RWPE2 (cell line): ENCODE measurements at places on chromosomes 6 and 20.

- no peak for DNase-seq
Measured at GRCh38 chr6:147909640-147910039, 401.1 kb downstream of the SAMD5 start.

DNA sequence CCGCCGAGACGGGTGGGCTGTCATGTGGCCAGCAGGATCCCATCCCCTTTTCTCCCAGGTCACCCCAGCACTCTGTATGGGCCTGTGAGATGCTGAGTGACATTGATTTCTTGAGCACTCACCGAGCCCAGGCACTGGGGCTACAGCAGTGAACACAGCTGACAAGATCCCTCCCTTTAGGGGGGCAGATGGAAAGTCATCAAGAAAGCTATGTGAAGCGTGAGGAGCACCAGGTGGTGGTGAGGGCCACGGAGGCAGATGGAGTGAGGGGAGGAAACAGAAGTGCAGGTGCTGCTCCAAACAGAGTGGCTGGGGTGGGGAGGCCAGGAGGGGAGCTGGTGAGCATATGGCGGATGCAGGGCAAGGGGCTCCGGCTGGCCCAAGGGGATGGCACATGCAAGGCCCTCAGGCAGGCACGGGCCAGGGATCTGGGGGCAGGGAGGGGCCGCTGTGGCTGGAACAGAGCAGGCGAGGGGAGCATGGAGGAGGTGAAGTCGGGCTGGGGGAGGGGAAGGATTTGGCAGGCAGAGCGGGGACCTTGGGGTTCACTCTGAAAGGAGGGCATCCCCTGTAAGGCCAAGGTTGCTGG, 184.0 kb downstream of the BMP7 start:
- no peak for DNase-seq

DNA sequence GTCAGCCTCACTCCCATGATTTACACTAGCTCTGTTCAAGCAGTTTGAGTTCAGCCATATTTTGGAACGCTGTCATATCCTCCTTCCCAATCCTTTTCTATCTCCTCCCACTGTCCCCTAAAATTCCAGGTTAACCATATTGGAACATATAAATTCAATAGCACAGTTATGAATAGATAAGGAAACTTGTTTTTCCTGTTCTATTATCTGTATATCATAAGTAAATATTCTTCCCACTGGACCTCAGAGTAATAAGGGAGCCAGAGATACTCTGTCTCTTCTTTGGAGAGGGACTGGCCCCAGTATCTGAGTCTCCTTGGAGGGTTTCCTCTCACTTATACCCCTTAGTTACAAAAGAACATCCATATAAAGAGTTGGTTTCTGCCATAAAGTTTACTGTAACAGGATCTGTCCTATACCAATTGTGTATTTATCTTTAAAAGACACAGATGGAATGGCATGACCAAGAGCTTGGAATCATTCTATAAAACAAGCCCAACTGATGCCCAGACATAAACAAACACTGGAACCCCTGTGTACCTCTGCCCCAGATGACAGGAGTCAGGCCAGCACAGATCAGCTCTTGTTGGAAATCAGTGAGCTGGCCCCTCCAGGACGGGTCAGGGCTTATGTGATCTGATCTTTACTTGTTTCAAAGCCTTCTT, 67.1 kb downstream of the EPB41L2 start:
- no peak for DNase-seq

- DNase-seq, result no peak
Measured at GRCh38 chr20:35883336-35883777, 70.9 kb downstream of the SCAND1 start.

DNA sequence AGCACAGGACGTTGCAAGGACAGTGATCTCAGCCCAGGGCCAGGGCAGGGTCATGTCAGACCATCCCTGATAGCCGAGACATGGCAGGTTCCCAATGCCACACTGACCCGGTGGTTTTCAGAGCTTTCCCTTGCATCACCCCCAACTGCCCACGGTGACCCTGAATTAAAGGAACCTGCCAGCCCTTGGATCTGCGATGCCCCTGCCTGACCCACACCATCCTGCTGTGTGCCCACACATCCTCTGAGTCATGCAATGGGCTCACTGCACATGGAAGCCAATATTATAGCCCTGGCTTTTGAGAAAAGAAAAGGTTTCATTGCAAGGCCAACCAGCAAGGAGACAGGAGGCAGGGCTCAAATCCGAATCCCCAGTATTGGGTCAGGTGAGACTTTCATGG, 132.6 kb upstream of the CST7 start:
- no peak for DNase-seq

GRCh38 chr6:88574651-88575050, 388.8 kb downstream of the RNGTT start:
- no peak for DNase-seq

- no peak for DNase-seq
Measured at GRCh38 chr20:5067877-5068645, 51.7 kb downstream of the PCNA start.

DNA sequence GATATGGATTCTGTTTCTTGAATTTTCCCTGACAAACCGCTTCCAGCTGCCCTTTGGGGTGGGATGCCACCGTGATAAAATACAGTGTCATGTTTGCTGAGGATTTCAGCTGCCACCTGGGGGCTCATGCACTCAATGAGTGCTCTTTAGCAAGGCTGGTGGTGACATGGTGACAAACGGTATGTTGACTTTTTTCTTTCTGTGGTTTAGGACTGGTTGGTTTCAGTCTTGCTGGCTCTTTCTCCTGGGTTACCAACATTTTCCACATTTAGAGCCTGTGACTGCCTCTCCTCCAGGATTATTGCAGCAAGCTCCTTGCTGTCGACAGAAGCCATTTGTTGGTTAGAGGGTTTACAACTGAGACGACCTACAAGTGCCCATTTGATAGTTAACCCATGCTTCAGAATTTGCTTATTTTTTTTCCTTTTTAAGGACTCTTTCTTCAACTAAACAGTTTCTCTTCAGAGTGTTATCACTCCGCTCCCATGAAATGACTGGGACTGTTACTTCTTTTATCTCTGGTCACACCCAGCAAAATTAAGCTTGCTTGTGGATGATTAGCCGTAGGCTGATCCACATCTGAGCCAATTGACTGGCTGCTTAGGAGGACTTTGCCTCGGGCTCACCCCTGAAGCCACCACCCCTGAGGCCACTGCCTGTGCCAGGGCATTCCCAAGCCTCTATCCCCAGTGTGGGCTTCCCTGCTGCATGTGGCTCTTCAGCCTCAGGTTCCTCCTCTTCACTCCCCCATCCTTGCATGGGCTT, 48.4 kb upstream of the CDYL start:
- no peak for DNase-seq

- peak; percentile 81 for DNase-seq
Measured at GRCh38 chr20:51800872-51801121, 1.5 kb downstream of the SALL4 start.

GRCh38 chr6:94956910-94957309, 620.4 kb upstream of the MANEA start:
- DNase-seq, result no peak

DNA sequence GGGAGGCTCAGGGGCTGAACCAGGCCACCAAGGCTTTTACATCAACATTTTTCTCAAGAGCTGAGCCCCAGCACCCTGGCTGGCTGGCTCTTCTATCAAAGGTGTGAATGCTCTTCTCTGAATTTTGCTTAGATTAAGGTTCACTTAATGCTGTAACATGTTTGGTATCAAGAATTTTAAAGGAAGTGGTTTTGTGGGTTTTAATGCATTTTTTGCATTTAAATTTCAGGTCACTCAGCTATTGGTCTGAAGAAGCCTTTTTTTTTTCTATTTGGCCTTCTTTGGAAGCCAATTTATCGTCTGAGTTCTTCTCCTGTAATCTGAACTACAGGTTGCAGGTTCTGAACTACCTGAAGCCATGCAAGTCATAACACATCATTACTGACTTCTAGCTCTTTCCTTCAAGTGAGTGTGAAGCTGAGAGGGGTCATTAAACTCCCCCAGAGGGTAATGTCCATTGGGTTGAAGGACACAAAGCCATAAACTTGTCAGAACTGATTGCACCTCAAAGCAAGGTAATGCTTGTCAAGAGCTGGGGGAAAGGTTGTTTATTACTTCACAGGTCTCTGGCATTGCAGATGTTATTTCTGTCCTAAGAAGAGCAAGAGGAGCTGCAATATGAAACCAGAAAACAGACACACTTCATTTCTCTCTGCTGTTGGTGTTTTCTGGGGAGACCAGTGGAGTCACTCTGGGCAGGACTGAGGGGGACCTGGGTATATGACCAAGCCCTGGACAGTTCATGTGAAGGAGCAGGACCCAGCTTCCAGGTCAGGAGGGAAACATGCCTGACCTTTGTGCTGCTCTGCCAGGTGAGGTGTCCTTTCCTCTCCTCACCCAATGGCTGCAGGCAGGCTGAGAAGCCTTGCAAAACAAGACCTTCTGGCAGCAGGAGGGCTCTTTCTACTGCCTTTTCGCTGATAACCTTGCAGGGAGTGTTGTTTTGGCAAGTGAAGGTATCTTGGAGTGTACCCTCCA, 26.1 kb upstream of the NEDD9 start:
- DNase-seq, result no peak

DNA sequence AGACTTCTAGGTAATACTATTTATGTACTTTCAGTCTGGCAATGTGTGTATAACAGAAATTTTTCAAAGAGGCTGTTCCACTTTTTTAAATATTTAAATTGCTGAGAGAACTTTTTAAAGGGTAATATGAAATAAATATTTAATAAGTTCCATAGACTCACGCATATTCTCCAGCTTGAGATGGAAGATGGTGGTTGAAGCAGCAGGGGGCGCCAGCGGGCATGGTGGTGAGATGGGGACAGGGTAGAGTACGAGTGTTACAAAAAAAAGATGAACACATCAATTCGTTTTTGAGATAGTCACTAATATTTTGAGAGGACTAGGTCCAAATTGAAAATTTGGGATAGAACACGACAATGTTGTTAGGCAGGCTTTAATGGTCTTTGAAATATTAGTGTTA, 68.4 kb downstream of the RSPO3 start:
- no peak for DNase-seq

DNA sequence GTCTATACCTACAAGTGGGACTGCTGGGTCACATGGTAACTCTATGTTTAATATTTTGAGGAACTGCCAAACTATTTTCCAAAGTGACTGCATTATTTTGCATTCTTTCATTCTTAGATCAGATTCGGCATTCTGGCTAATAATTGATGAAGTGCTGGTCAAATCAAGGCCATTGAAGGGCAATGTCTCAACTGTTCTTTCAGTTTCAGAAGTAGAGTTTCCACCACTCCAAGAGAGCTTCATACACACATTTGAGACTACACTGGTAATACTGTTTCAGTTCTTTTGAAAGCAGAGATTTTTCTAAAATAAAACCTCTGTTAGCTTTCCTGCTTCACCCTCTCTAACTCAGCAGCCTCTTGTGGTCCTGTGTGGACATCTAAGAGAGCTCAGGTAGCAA, 154.5 kb downstream of the CFAP61 start:
- DNase-seq, result no peak

GRCh38 chr6:112330071-112330878, 16.9 kb upstream of the RFPL4B start:
- peak; percentile 62 for DNase-seq

DNA sequence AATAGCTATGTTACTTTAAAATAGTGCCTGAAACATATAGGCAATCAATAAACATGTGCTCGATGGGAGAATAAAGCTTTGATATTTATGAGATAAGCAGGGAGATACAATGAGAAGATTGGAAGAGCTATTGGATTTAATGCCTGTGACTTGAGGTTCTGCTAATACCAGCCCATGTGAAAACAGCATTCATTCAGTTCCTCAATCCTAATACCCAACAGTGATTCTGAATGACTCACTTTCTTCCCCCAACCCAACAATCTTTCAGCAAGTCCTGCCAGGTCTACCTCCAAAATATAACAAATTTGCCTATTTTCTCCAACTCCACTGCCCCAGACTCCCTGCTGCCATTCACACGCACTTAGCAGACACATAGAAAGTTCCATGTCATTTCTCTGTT, 26.6 kb upstream of the KLHL31 start:
- DNase-seq, result no peak

DNA sequence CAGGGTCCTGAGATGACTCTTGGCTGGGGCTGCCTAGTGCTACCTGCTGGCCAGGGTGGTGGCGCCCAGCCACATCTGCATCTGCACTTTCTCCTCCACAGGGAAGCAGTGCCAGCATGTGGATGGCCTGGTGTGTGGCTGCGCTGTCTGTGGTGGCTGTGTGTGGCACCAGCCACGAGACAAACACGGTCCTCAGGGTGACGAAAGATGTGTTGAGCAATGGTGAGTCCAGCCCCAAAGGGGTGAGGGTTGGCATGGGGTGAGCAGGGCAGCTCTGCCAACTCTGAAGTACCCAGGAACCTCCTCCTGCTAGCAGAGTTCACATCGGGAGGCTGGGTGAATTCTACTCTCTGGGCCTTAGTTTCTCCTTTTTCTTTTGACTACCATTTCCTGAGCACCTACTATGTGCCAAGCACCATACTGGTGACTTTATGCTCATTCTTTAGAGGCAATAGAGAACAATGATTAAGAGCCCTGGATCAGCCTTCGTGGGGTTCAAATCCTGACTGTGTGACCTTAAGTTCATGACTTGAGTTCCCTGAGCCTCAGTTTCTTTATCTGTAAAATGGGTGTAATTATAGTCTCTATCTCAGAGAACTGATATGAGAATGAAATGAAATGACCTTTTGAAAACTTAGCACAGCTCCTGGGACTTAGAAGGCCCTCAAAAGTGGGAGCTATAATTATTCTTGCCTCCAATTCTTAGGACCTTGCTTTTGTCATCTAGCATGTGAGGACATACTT, 2.1 kb downstream of the BPIFB4 start:
- DNase-seq, result no peak

DNA sequence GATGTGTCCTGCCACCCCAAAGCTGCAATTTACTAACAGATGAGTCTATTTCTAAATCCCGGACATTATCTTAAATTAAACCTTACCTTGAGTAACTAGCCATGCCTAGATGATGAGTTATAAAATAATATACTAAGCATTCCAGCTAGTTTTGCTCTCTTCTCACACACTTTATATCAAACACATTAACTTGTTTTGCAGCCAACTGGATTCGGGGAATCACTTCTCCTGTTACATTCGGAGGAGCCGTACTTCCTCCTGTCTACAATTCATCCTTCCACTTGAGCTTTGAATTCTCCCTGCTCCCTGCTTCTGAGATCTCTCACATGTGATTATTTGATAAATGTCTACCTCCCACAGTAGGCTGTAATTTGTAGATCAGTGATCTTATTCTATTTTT, 420.1 kb downstream of the GJA1 start:
- DNase-seq, result no peak

- peak; percentile 77 for DNase-seq
Measured at GRCh38 chr20:3777716-3778629, 3.3 kb downstream of the SPEF1 start.

DNA sequence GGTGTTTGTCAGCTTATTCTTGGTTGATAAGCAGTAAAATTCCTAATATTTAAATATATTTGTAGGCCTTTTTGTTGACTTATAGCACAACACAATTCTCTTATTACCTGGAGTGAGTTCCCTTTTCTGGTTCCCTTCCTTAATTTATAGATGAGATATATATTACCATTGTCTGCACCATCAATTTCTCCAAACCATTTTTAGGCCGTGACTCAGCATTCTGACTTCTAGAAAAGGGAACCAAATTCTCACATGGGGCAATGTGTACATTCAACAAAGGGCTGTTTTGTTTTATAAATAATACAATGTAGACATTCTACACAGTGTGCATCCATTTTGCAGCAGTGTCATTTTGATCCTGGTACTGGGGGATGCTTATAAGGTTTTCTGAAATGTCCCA, 52.8 kb downstream of the NCOA7 start:
- DNase-seq, result no peak
